ENCODE measurements at places on chromosomes 4 and X. TPM values are rescaled to one million over a fixed set of nuclear protein-coding genes. Genes with fewer than 3 reads are reported as not detected.

GRCh38 chr4:73596001-73596400, 24.2 kb downstream of the RASSF6 start:
- no peak overlapping the region for H3K27ac ChIP-seq
- no peak overlapping the region for H3K4me3 ChIP-seq
- H3K36me3 ChIP-seq: no peaks in the 10 kb centered on the region
- DNase-seq: no peak
- H3K27me3 ChIP-seq: no peaks in the 10 kb centered on the region

DNA sequence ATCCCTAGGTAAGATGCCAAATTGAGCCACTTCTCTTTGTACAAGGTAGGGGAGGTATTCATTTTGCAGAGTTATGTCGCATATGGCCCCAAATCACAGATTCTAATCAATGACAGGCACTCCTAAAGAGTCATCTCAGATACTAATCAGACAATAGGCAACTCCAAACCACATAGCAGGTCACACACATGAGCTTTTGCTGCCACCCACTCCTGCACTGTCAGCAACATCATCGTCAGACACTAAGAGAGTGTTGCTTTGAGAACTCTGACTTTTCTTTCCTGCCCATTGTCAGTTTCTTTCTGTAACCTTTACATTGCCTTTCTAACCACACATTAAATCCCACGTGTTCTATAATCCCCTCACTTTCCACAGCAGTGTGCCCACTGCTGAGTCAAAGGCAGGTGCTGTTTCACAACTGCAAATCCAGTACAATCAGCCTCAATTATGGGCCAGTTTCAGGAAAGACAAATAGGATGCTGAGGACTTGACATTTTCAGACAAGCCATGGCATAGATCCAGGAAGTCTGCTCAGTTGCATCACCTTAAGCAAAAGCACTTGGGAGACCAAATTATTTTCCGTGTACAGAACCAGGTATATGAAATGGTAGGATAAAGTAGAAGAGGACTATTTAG, 23.5 kb downstream of the TMEM31 start:
- no peak overlapping the region for H3K4me3 ChIP-seq
- H3K4me1 ChIP-seq: no peaks in the 10 kb centered on the region
- DNase-seq: no peak
- H3K36me3 ChIP-seq: no peaks in the 10 kb centered on the region
- H3K27me3 ChIP-seq: no peaks in the 10 kb centered on the region

- H3K27me3 ChIP-seq: no peaks in the 10 kb centered on the region
- H3K4me3 ChIP-seq: no peak overlapping the region
- H3K36me3 ChIP-seq: no peaks in the 10 kb centered on the region
Observed at GRCh38 chr4:106775636-106776035, 260.5 kb downstream of the DKK2 start.

Gene ADAM29
- total RNA-seq: not detected

GRCh38 chr4:151599863-151600262, 160.9 kb downstream of the GATB start:
- no peak for DNase-seq
- H3K27ac ChIP-seq: no peak overlapping the region
- H3K4me3 ChIP-seq: no peak overlapping the region
- H3K4me1 ChIP-seq: no peaks in the 10 kb centered on the region
- H3K36me3 ChIP-seq: no peaks in the 10 kb centered on the region

- H3K4me1 ChIP-seq: no peaks in the 10 kb centered on the region
- H3K4me3 ChIP-seq: no peak overlapping the region
- no peaks in the 10 kb centered on the region for H3K36me3 ChIP-seq
- no peak overlapping the region for H3K27ac ChIP-seq
- no peak for DNase-seq
Observed at GRCh38 chr4:146975527-146975926, 29.9 kb upstream of the TTC29 start.

Gene UVSSA
- total RNA-seq: 2.5 TPM

DNA sequence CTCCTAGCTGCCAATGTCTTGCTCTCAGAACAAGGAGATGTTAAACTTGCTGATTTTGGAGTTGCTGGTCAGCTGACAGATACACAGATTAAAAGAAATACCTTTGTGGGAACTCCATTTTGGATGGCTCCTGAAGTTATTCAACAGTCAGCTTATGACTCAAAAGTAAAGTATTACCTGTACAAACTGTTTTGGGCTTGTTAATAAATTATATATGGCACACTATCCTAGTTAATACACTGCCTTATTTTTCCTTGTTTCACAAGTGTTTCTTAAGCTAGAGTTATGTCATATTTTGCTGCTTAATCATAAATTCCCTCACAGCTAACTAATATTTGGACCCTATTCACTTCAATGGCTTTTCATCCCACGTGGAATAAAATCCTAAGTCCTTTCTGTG, 45.3 kb downstream of the STK26 start:
- no peaks in the 10 kb centered on the region for H3K27me3 ChIP-seq
- H3K36me3 ChIP-seq: no peaks in the 10 kb centered on the region
- no peak for DNase-seq
- H3K27ac ChIP-seq: no peak overlapping the region

Gene RNF150
- total RNA-seq: 26.1 TPM

Gene TLL1
- not detected for total RNA-seq

GRCh38 chrX:102985192-102985591, 48.1 kb downstream of the RAB40AL start:
- H3K4me3 ChIP-seq: no peak overlapping the region
- DNase-seq: no peak
- no peaks in the 10 kb centered on the region for H3K27me3 ChIP-seq

DNA sequence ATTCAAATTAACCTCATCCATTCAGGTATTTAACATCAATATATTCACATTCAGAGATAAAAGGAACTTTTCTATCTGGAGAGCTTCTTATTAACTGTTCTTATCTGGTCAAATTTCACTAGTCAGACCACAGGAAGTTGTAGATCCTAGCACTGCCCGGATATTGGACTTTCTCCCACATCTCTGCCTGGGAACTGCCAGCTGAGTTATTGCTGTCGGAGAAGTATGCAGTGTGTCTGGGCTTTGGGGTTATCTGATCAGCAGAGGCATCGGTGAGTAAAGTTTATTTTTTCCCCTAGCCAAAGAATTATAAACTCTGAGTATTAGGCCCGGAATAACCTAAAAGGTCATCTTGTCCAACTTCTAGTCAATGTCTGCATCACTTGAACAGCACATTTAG, 45.1 kb downstream of the OR13H1 start:
- H3K27ac ChIP-seq: no peak overlapping the region
- no peak for DNase-seq
- no peaks in the 10 kb centered on the region for H3K4me1 ChIP-seq
- H3K27me3 ChIP-seq: no peaks in the 10 kb centered on the region
- no peaks in the 10 kb centered on the region for H3K36me3 ChIP-seq

DNA sequence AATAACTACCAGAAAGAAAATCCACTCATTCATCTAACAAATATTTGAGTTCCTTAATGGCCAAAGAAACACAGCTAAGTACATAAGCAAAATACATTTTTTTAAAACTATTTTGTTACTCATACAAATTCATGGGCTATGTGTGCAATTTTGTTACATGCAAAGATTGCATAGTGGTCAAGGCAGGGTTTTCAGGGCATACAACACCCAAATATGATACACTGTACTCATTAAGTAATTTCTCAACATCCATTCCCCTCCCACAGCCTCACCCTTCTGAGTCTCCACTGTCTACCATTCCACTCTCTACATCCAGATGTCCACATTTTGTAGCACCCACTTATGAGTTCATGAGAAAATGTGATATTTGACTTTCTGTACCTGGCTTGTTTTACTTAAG, 58.2 kb downstream of the BRWD3 start:
- H3K36me3 ChIP-seq: no peaks in the 10 kb centered on the region
- DNase-seq: no peak
- no peaks in the 10 kb centered on the region for H3K27me3 ChIP-seq
- H3K4me3 ChIP-seq: no peak overlapping the region

Gene CLCN4
- total RNA-seq: 10.9 TPM

DNA sequence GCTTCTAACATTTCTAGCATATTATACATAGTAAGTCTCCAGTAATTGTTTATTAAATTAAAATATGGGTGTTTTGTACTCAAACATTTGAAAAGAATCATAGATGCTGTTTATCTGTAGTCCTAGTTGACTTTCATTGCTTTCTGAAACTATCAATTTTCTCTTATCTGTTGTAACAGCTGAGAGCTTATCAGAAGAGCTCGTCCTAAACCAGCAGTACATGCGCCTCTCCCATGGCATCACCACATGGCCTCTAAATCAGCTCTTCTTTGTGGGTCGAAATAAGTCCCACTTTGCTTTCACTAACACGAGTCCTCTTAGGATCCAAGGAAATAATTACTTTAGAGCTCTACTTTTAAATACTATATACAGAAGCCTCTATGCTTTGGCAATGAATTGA, 55.1 kb downstream of the PPP3CA start:
- H3K4me1 ChIP-seq: no peaks in the 10 kb centered on the region
- H3K27me3 ChIP-seq: no peaks in the 10 kb centered on the region
- H3K27ac ChIP-seq: no peak overlapping the region
- H3K36me3 ChIP-seq: no peaks in the 10 kb centered on the region
- no peak for DNase-seq

- no peaks in the 10 kb centered on the region for H3K27me3 ChIP-seq
- no peak overlapping the region for H3K27ac ChIP-seq
- H3K4me3 ChIP-seq: no peak overlapping the region
- H3K4me1 ChIP-seq: no peaks in the 10 kb centered on the region
Observed at GRCh38 chr4:22045051-22045630, 96.6 kb upstream of the KCNIP4 start.

DNA sequence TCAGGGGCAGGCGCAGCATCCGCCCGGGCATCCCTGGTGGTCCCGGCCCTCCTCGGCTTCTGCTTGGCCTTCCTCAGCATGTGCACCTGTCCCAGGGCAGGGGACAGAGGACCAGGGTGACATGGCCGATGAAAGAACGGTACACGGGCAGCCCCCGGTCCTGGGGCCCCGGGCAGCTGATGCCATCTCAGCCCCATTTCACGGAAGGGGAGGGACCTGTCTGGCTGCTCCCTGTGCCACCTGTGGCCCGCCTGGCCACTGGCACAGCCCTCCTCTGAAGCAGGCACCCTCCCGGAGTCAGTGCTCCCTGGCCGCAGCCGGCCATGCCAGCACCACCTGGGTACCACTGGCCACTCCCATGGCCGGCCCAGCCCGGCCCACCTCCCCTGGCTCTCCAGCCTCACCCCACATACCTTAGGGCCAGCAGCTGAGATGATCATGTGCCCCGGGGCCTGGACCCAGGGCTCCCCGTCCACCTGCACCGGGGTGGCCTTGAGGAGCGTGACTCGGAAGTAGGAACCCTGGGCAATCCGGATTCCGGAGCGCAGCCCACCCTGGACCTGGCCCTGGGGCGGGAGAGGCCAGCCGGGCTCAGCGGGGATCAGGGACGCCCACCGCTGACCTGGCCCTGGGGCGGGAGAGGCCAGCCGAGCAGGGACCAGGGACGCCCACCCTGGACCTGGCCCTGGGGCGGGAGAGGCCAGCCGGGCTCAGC, 12.6 kb downstream of the DGKQ start:
- no peak overlapping the region for H3K27ac ChIP-seq
- H3K4me1 ChIP-seq: no peaks in the 10 kb centered on the region
- H3K36me3 ChIP-seq: peaks cover 3% of the 10 kb centered on the region
- H3K4me3 ChIP-seq: no peak overlapping the region
- no peak for DNase-seq

Gene NAP1L3
- total RNA-seq: 3.0 TPM

GRCh38 chrX:136065044-136065671, 79.9 kb downstream of the SLC9A6 start:
- H3K27me3 ChIP-seq: no peaks in the 10 kb centered on the region
- peaks cover 25% of the 10 kb centered on the region for H3K4me1 ChIP-seq
- no peaks in the 10 kb centered on the region for H3K36me3 ChIP-seq
- DNase-seq: no peak

Gene NUP54
- total RNA-seq: 37.5 TPM

DNA sequence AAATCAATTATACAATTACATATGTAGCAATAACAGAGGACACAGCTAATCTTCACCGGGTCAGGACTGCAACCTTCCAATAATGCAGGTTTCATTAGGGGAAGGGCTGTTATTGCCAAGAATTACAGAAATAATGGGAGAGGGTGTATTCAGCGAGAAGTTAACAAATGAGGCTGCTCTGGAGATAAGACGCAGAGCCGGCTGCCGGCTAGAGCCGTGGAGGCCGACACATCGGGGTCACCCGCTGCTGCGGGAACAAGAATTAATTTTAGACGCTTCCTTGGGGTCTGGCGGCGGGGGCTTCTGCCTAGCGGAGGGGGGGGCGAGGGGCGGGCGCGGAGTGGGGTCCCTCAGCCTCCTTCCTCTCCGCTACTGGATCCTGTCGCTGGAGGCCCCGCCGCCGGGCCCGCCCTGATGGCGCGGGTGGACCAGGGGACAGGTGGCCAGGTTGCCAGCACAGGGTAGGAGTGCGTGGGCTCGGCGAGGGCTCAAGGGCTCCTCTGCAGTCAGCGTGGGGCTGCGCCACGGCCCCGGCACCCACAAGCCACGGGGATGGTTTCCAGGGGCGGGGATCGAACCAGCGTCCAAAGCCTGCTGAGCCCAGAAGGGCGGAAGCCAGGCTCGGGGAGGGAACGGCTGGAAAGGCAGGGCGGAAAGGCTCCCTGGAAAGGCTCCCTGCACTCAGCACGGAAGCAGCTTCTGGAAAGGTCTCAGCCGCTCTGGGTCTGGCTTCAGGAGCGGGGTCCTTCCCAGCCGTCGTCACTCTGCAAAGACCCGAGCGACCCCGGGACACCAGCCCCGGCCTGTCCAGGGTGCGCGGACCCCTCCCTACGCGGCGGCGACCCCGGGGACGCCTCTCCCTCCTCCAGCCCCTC, 113.8 kb upstream of the NKX1-1 start:
- H3K27ac ChIP-seq: no peak overlapping the region
- DNase-seq: no peak
- peaks cover 5% of the 10 kb centered on the region for H3K27me3 ChIP-seq

Gene HERC5
- total RNA-seq: 4.9 TPM

Data from SJSA1 (cell line).